LHCN-M2 (cell line): ENCODE measurements at places on chromosomes 4 and X. TPM values are rescaled to one million over a fixed set of nuclear protein-coding genes. Genes with fewer than 3 reads are reported as not detected.

FOXP3 gene
- total RNA-seq, result 0.13 TPM in 1 of 2 replicates, not detected in the other

ADGRL3 gene
- 0.11 TPM in 1 of 2 replicates, not detected in the other for total RNA-seq

SOWAHD gene
- total RNA-seq, result 0.51 and 0.69 TPM in 2 replicates

KLB gene
- total RNA-seq, result not detected in 2 replicates

ZNF711 gene
- total RNA-seq, result 3.7 and 4.1 TPM in 2 replicates

MECP2 gene
- total RNA-seq, result 23.8 and 23.9 TPM in 2 replicates

PARM1 gene
- 1.2 and 2.0 TPM in 2 replicates for total RNA-seq

RASL11B gene
- 0.17 and 0.32 TPM in 2 replicates for total RNA-seq

ARHGEF6 gene
- total RNA-seq, result 21.7 and 30.2 TPM in 2 replicates

VAMP7 gene
- 37.4 and 38.3 TPM in 2 replicates for total RNA-seq

CENPVL2 gene
- total RNA-seq, result 0.11 TPM in 1 of 2 replicates, not detected in the other

TTC29 gene
- 0.11 and 0.19 TPM in 2 replicates for total RNA-seq

KIAA1210 gene
- total RNA-seq, result not detected in 2 replicates

MAOB gene
- total RNA-seq, result not detected in 2 replicates

IL13RA2 gene
- total RNA-seq, result not detected in 2 replicates

HMX1 gene
- not detected in 2 replicates for total RNA-seq

MOSPD2 gene
- 9.8 and 11.3 TPM in 2 replicates for total RNA-seq

NIPAL1 gene
- 0.71 and 1.7 TPM in 2 replicates for total RNA-seq

FAM53A gene
- total RNA-seq, result 11.1 and 12.3 TPM in 2 replicates

CCKAR gene
- total RNA-seq, result not detected in 2 replicates

MAP7D2 gene
- 0.23 TPM in 1 of 2 replicates, not detected in the other for total RNA-seq

NLGN4X gene
- total RNA-seq, result not detected in 2 replicates

MAGEA9B gene
- not detected in 2 replicates for total RNA-seq

GAGE12J gene
- not detected in 2 replicates for total RNA-seq

MANBA gene
- total RNA-seq, result 21.1 and 24.4 TPM in 2 replicates

TSPAN5 gene
- 75.5 and 86.5 TPM in 2 replicates for total RNA-seq

COL4A6 gene
- 0.75 and 0.83 TPM in 2 replicates for total RNA-seq

MEPE gene
- total RNA-seq, result not detected in 2 replicates

KLF3 gene
- 8.4 and 14.1 TPM in 2 replicates for total RNA-seq

PRKG2 gene
- 0.06 TPM in 2 replicates for total RNA-seq

DUX4 gene
- not detected in 2 replicates for total RNA-seq

KLF8 gene
- 1.5 and 2.2 TPM in 2 replicates for total RNA-seq

BMX gene
- total RNA-seq, result not detected in 2 replicates

SPANXN3 gene
- not detected in 2 replicates for total RNA-seq

GLUD2 gene
- total RNA-seq, result 0.34 and 0.45 TPM in 2 replicates

CSAG2 gene
- not detected in 2 replicates for total RNA-seq

DCAF4L1 gene
- under 0.01 and 0.06 TPM in 2 replicates for total RNA-seq

CLDN34 gene
- not detected in 2 replicates for total RNA-seq

TRMT10A gene
- 6.0 and 9.6 TPM in 2 replicates for total RNA-seq

SSX4 gene
- not detected in 2 replicates for total RNA-seq

AMER1 gene
- total RNA-seq, result 1.7 and 1.8 TPM in 2 replicates

KCND1 gene
- 0.32 and 0.69 TPM in 2 replicates for total RNA-seq

RPS6KA6 gene
- total RNA-seq, result 1.8 and 2.1 TPM in 2 replicates

PPP1R2C gene
- total RNA-seq, result not detected in 2 replicates

GPR143 gene
- 0.17 TPM in 1 of 2 replicates, not detected in the other for total RNA-seq

ARSJ gene
- total RNA-seq, result 40.7 and 46.1 TPM in 2 replicates

H2BW2 gene
- not detected in 2 replicates for total RNA-seq

TLR3 gene
- 4.9 and 5.4 TPM in 2 replicates for total RNA-seq

PGAM4 gene
- total RNA-seq, result not detected in 2 replicates

SMIM31 gene
- not detected in 2 replicates for total RNA-seq

PRSS12 gene
- 6.6 and 8.2 TPM in 2 replicates for total RNA-seq

F8A2 gene
- total RNA-seq, result not detected in 2 replicates

RNF175 gene
- total RNA-seq, result not detected in 2 replicates
